ENCODE measurements at places on chromosomes 2 and 18.

DNA sequence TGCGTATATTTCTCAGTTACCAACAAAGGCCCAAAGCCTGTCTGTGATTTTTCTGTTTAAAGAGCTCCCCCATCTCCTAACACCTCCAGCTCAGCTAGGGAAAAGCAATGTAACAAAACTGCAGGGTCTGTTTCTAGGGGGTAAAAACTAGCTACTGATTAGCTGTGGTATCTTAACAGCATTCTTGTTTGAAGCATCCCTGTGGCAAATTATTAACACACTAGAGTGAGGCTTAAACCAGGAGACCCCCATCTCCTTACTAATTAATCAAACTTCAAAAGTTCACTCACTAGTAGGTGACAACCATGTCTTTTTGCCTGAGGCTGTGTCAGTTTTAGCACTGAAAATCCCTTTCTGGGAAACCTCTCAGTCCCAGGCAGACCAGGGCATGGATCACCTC is 186.2 kb upstream of the PARD3B start:
- no peak for DNase-seq

DNA sequence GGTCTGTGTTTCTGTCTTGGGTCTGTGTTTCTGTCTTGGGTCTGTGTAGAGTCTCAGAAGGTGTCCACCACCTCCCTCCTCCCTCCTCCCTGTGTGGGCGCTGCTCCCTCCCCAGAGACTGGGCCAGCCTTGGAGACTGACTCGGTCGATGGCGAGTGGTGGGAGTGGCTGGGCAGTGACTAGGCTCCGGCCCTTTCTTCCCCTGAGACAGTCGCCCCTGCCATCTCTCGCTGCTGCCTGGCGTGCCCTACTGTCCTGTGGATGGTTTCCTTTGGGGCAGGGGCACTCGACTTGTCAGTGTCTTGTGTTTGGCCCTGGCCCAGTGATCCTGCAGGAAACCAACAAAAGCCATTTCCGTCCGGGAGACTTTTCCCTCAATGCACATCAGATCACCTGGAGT is 215.8 kb downstream of the NDUFA10 start:
- no peak for DNase-seq

- DNase-seq: no peak
These were observed 1.8 kb downstream of the GLS start for GRCh38 chr2:190882411-190882766.

- DNase-seq: no peak
These were observed 508.4 kb downstream of the ZEB2 start for GRCh38 chr2:144011553-144011952.

DNA sequence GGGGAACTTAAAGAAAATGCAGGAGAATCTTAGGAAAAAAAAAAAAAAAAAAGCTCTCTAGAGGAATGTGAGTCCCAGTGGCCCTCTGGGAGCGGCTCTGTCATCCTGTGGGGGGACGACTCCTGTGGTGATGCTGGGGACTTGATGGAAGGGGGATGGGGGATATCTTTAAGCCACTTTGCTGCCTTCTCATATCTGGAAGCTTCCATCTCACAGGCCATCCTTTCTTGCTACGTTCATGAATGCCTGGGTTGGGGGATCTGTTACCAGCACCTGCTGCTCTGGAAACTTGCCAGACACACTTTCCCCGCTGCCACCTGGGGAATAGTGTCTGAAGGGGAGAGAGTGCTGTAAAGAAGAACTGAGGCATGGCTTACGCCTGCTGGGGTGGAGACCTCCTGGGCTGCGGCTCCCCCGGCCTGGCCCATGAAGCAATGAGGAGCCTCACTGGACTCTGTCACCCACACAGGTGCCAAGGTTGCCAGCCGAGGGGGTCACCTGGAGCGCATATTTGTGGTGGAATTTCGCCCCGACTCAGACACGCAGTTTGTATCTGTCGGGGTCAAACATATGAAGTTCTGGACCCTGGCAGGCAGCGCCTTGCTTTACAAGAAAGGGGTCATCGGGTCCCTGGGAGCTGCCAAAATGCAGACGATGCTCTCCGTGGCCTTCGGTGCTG is 92.8 kb downstream of the RTN4 start:
- no peak for DNase-seq

- DNase-seq: no peak
These were observed 8.8 kb downstream of the RPL37A start for GRCh38 chr2:216507220-216508160.

- DNase-seq: no peak
These were observed 62.3 kb upstream of the GREB1L start for GRCh38 chr18:21179590-21180220.

- no peak for DNase-seq
These were observed 211.6 kb downstream of the ANKRD30B start for GRCh38 chr18:14959550-14959949.

GRCh38 chr2:109562421-109562820 is 51.3 kb downstream of the SEPTIN10 start:
- no peak for DNase-seq

- no peak for DNase-seq
These were observed 150.5 kb upstream of the TWIST2 start for GRCh38 chr2:238697193-238698071.

- DNase-seq: no peak
These were observed 392.9 kb downstream of the ZNF516 start for GRCh38 chr18:76102156-76102555.

GRCh38 chr2:145199042-145199441 is 679.1 kb upstream of the ZEB2 start:
- DNase-seq: no peak

- DNase-seq: no peak
These were observed 70.6 kb downstream of the CTAGE1 start for GRCh38 chr18:22346953-22347605.

DNA sequence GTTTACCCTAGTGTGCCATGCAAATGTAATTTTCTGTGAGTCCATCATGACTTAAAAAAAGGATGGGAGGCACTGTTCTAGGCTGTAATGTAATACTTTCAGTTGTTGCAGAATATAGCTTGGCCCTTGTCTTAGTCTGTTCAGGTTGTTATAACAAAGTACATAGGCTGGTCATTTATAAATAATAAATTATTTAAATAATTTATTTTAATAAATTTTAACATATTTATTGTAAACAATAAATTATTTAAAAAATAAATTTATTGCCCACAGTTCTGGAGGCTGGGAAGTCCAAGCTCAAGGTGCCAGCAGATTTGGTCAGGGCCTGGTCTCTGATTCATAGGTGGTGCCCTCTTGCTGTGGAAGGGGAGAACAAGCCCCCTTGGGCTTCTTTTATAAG is 35.2 kb downstream of the RAPGEF4 start:
- DNase-seq: no peak

- no peak for DNase-seq
These were observed 278.0 kb upstream of the HDAC4 start for GRCh38 chr2:239678666-239679296.

GRCh38 chr2:102423368-102423767 is 408 bp downstream of the IL18RAP start:
- no peak for DNase-seq

Data from activated CD4-positive, alpha-beta T cell treated with anti-CD3 and anti-CD28 coated beads for 1 hour (primary cell).